ENCODE measurements at places on chromosomes 12 and 14.

- no peak for DNase-seq
Observed at GRCh38 chr14:102439556-102439955, 70.0 kb downstream of the ANKRD9 start.

- no peak for DNase-seq
Observed at GRCh38 chr12:96101806-96102205, 66.4 kb upstream of the LTA4H start.

DNA sequence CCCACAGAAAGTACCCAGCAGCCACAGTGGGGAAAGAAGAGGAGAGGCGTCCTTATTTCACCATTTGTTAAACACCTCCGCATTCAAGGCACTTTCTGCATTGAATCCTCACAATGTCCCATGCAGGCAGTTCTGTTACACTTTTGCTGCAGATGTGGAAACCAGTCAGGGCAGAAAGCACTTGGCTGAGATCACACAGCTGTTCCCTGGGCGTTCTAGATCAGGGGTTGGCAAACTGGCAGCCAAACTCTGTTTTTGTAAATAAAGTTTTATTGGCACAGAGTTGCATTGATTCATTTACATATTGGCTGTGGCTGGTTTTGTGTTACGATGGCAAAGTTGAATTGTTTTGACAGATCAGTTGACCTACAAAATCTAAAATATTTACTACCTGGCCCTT, 20.1 kb downstream of the FOXN4 start:
- no peak for DNase-seq

DNA sequence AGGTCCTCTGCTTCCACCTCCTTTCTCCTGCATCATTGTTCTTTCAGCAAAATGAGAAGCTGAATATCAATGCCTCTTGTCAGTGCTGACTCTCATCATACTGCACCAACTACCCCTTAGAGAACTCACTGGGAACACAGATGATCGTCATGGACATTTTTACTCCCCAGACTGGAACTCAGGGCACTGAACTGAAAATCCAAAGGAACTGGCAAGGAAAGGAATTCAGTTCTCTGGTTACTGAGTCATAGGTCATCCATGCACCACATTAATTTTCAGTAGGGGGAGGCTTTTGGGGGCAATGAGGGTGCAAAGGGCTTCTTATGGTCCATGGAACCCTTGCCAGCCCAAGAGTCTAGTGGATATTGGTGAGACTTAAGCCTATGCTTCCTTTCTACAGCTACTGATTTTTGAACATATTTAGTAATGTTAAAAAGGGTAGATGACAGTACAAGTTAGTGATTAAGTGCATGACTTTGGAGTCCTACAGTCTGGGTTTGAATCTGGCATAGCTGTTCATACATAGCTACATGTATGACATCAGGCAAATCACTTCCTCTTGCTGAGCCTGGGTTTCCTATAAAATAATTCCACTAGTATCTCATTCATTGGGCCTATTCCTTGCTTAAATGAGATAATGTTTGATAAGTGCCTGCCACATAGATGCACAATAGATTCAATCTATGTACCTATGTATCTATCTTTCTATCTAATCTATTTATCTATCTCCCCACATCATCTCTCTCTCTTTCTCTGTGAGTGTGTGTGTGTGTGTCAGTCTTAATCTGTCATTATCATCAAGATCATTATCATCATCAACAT, 29.2 kb downstream of the BBS10 start:
- DNase-seq, result no peak

DNA sequence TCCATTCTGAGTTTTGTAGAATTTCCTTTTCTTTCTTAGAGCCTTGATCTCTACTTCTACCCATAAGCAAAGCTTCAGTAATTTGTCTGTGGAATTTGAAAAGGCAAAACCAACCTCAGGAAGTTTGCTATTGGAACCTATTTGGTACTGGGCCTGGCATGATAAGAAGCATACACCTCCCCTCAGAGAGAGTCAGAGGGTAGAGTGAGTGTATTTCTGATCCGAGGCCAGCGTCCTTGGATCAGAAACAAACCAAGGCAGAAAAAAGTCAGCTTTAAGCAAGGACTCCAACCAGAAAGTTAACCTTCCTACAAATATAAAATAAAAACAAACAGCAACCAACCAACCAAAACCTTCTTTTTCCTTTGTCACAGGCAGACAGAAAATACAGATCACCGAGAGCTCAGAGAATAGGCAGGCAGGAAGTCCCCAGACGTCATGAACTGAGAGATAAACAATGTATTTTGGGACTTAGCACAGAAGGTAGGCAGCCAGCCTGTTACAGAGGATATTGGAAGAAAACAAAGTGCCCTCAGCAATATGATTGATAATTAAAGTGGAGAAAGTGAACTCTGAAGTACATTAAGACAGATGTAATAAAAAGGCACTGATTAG, 141.5 kb downstream of the NEDD1 start:
- DNase-seq, result no peak

DNA sequence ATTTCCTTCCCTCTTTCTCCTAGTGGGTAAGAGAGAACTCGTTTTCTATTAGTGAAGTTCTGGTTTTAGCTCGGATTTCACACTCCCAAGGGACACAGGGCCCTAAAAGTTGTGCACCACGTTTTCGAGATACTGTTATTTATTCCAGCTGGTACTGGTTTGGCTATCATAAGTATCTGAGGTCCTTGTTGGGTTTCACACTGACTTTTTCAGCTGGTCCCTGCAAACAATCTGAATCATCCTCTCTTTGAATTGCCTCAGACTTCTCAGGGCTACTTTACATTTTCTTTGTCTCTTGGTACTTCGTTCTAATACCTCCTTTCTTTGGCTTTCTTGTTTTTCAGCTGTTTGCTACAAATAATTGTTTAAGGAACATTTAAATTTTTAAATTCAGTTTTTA, 75.7 kb downstream of the SCN8A start:
- no peak for DNase-seq

- DNase-seq, result no peak
Observed at GRCh38 chr12:76881142-76881541, 2.3 kb upstream of the CSRP2 start.

GRCh38 chr14:63046339-63047268, 1.3 kb upstream of the KCNH5 start:
- no peak for DNase-seq

- no peak for DNase-seq
Observed at GRCh38 chr12:85759091-85759490, 77.1 kb downstream of the RASSF9 start.

GRCh38 chr14:96265383-96266095, 9.5 kb downstream of the BDKRB1 start:
- no peak for DNase-seq
